Omental fat pad (tissue), 4 donors: ENCODE measurements at places on chromosomes 12 and 14.

- no peak for DNase-seq
These were observed 77.5 kb downstream of the PHLDA1 start for GRCh38 chr12:75954041-75954440.

GRCh38 chr12:118035190-118036041 lies 18.9 kb downstream of the RFC5 start:
- DNase-seq = no peak

- no peak for DNase-seq
These were observed 49.1 kb downstream of the ZNF664 start for GRCh38 chr12:124022161-124022560.

GRCh38 chr12:59179231-59179630 lies 258.9 kb upstream of the LRIG3 start:
- DNase-seq = no peak

DNA sequence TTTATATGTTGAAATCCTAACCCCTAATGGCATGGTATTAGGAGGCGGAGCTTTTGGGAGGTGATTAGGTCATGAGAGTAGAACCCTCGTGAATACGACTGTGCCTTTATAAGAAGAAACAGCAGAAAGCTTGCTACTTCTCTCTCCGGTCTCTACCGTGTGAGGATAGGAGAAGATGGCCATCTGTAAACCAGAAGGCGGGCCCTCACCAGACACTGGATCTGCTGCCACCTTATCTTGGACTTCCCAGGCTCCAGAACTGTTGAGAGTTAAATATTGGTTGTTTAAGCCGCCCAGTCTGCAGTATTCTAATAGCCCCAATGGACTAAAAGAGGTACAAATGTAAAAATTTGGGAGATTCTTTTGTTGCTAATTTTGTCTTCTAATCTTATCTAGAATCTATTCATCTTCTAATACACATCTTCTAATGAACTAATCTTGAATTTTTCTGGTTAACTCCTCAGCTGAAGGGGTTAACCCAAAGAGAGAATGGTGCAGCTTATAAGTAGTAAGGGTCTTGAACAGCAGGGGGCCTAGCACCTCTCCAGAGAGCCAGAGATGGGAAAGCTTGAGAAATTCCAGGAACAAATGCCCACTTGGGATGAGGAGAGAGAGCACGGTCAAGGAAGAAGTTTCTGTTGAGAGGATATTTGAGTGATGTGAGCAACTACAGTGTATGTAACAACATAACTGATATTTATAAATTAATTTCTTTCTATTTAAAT lies 264.0 kb upstream of the GRIP1 start:
- no peak for DNase-seq

- DNase-seq = no peak
These were observed 110.1 kb upstream of the TBX3 start for GRCh38 chr12:114794049-114794558.

DNA sequence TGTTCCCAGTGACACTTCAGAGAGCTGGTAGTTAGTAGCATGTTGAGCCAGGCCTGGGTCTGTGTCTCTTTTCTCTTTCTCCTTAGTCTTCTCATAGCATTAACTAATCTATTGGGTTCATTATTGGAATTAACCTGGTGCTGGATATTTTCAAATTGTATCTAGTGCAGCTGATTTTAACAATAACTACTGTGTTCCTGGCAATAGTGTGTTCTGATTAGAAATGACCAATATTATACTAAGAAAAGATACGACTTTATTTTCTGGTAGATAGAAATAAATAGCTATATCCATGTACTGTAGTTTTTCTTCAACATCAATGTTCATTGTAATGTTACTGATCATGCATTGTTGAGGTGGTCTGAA lies 3.0 kb downstream of the FOS start:
- DNase-seq = no peak

DNA sequence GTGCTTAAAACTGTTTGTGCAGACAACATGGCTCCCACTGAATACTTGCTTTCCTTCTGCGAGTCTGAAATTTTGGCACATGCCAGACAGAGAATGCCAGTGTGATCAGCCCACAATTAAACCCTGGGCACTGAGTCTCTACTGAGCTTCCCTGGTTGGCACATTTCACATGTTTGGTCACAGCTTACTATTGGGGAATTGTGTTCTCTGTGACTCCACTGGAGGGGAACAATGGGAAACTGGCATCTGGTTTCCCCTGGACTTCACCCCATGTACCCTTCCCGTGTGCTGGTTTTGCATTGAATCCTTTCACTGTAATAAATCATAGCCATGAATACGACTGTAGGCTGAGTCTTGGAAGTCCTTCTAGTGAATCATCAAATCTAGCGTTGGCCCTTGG lies 64.9 kb downstream of the EFCAB11 start:
- no peak for DNase-seq

DNA sequence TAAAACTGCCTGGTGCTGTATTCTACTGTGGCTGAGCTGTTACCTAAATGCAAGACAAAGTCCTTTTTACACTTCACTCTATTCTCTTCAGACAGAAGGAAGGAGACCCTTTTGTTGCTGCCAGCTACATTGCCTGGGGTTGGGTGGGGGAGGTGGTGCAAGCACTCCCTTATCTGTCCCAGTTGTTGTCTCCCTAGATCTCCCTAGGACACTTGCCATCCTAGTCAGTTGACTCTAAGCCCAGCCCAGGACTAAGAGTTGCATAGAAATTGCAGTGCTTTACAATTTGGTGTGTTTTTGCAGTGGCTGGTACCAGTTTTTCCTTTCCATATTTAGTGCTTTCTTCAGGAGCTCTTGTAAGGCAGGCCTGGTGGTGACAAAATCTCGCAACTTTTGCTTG lies 35.1 kb downstream of the SCYL2 start:
- DNase-seq = no peak

- DNase-seq = no peak
These were observed 188.5 kb downstream of the ALX1 start for GRCh38 chr12:85468356-85469157.

DNA sequence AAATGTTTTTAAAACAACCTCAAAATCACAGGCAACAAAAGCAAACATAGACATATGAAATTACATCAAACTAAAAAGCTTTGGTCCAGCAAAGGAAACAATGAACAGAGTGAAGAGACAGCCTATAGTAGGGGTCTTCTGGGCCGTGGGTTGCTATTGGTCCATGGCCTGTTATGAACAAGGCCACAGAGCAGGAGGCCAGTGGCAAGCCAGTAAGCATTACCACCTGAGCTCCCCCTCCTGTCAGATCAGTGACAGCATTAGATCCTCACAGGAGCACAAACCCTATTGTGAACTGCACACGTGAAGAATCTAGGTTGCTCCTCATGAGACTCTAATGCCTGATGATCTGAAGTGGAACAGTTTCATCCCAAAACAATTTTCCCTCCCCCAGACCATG lies 174.0 kb downstream of the DIO2 start:
- no peak for DNase-seq

DNA sequence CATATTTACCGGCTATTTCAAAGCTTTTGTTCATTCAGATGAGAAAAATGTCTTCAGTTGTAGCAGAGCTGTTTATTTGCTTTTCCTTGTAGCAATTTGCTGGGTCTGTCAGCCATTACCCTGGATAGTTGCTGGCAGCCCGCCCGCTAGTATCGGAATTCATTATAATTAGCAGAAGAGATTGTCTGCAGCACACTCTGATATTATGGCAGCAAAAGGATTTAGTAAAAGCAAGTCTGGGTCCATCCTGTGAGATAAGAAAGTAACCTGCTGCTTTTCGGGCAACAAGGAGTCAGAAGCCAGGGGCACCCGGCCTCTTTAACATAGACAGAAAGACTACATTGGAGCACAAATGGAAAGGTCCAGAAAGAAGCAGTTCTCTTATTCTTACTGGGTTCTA lies 6.1 kb upstream of the SLC35E3 start:
- no peak for DNase-seq

DNA sequence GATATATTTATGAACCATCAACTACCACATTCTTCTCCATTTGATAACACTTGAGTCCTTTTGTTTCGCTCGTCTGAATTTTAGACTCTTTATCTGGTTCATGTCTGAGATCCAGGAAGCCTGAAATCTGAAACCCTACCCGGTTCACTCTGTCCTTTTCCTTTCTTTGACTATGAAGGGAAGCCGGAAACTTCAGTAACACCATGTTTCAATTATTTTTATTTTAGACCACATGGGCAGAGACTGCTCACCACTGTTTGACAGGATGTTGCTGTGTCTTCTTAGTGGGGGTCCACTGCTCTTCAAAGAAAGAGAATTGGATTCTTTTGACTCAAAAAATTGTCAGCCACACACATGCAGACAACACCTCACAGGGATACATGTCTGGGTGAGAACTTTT lies 331.9 kb upstream of the FLRT2 start:
- no peak for DNase-seq

- DNase-seq = no peak
These were observed 19.5 kb upstream of the PEX5 start for GRCh38 chr12:7169951-7170350.
